ENCODE measurements at places on chromosomes 1 and 21. TPM values are rescaled to one million over a fixed set of nuclear protein-coding genes. Genes with fewer than 3 reads are reported as not detected.

Gene TIAM1
- total RNA-seq, result 37.3 TPM

Gene OR2T33
- total RNA-seq, result not detected

DNA sequence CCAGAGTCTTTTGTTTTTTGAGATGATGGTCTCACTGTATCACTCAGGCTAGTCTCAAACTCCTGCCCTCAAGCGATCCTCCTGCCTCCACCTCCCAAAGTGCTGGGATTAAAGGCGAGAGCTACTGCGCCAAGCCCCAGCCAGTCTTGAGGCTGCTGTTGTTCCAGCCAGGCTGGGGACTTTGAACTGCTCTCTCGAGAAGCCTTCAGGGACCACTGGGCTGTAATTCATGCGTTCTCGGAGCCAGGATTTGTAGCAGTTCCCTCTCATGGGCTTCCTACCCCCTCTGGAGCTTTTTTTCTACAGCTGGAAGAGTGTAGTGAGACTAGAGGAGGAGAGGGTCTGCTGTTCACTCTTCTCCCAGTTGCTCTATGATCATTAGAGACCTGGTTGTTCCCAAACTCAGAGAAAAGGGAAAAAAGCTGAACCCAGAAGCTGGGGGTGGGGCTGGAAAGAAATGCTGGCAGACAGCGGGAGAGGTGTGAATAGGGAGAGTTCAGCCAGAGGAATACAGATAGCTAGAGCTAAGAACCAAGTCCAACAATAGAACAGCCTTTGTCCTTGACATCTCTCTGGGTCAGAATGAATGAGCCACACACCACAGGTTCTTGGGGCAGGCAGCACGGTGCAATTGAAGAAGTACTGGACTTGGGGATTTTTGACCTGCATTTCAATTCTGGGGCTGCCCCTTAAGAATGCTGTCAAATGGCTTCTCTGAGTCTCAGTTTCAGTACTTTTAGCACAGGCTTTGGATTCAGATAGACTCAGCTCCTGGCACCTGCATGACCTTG, 13.2 kb upstream of the SLC41A1 start:
- DNase-seq, result no peak

DNA sequence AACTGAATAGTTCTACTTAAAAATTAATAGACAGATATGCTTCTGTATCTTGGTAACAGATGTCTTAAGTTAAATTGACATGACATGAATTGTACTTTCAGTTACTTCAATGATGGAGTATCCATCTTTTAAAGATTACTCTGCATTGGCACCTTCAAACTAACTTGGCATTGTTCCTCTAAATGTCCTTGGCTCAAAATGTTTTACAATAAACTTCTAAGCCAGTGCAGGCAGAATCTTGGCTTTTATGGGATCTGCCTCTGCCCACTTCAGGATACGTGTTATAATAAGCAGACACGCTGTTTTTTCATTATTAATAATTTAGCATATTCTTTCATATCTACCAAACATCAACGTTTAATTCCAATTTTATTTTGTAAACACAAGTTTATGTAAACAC, 873.4 kb upstream of the ADAMTS5 start:
- DNase-seq, result no peak

Gene CGN
- total RNA-seq, result 1.1 TPM

- no peak for DNase-seq
These were observed 57.0 kb downstream of the HSPG2 start for GRCh38 chr1:21879928-21880618.

Gene GRIK1
- not detected for total RNA-seq
